ENCODE measurements at places on chromosomes 5 and 9.
A peak's percentile ranks its signal among the peaks of the same experiment; 100 is the strongest.

DNA sequence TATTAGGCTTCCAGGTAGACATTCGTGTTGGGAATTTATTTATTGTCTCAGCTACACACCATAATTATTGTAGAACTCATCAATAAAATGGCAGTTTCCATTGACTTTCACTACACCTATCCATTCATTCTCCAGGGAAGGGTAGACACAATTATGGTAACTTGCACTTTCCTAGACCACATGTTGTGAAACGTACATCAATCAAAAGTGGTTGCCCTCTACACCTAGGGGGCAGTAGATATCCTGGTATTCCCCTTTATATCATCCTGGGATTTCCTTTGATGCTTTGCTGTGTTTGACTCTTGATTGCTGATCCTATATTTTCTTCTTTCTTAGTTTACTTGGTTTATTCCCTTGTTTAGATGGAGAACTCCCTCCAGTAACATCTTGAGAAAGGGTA, 47.9 kb downstream of the ADGRV1 start:
- DNase-seq = no peak

DNA sequence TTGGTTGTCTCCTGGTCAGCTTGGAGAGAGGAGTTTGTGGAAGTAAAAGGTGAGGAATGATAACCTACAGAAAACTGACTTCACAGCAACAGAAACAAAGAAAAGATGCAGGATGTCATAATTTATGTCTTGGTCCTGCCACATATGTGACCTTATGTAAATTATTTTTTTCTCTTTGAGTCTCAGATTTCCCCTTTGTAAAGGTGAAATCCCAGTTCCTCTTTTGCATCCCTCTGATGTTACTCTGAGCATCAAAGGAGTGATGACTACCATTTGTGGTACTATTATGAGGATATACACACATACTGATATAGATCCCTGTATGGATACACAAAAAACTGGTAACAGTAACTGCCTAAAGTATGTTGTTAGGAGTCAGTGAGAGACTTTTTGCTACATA, 1.4 kb upstream of the THG1L start:
- DNase-seq = no peak

GRCh38 chr9:106020186-106020585, 325.8 kb downstream of the TMEM38B start:
- no peak for DNase-seq

- no peak for DNase-seq
These were observed 1713.5 kb upstream of the ACO1 start for GRCh38 chr9:30670805-30671562.

- no peak for DNase-seq
These were observed 219.5 kb upstream of the TMEM161B start for GRCh38 chr5:88488130-88488529.

DNA sequence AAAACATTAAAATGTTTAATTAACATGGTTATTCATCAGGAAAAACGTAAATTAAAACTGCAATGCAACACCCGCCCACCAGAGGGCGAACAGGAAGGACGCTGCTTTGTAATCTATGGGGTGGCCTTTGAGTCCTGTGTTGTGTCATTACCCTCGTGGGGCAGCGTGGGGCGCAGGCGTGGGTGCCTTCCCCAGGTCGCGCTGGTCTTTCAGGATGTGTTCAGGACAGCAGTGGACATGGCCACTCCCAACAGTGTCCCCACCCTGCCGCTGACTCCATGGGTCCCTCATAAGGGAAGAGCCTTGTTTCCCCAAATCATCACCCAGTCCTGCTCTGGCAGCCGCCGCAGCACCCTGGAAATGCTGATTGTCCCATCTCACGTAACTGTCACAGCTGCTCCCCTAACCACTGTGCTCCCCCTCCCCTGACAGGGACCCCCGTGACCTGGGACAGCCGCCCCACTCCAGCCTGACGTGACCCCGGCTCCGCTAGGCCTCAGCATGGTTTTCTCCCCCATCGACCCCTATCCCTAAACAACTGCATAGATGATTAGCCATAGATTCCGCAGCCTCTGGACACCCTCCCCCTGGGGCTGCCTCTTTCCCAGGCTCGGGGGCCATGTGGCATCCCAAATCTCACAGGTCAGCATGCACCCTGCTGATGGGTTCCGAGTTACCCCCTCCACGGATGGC, 36.4 kb downstream of the GLT6D1 start:
- peak; percentile 65 for DNase-seq

- no peak for DNase-seq
These were observed 85.0 kb downstream of the FSTL4 start for GRCh38 chr5:133527311-133527710.

- no peak for DNase-seq
These were observed 27.8 kb upstream of the GLIS3 start for GRCh38 chr9:4327504-4328191.

DNA sequence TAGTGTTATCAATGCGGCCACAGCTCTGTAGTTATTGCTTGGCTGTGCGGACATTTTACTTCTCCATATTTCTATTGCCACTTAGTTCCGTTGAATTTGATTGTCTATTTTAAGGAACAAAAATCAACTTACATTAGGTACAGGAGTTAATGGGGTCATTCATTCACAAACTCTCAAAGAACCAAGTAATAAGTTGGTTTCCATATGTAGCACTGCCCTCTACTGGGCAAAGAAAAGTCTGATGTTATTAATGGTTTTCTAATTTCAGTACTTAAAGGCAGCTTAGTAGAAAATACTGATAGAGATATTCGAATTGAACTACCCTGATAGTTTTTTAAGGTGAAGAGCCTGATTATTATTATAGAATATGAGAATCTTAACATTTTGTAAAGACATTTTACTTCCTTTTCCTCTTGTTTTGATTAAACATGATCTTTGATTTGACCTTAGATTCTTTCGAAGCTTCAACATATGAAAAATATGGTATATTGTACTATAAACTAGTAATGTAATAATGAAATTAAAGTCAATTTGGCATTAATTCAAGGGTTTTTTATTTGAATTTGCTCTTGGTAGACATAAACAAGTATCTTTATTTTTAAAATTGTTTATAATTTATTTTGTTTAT, 119.5 kb upstream of the CTNND2 start:
- peak; percentile 5 for DNase-seq

GRCh38 chr5:111935835-111936234, 178.8 kb upstream of the NREP start:
- no peak for DNase-seq

DNA sequence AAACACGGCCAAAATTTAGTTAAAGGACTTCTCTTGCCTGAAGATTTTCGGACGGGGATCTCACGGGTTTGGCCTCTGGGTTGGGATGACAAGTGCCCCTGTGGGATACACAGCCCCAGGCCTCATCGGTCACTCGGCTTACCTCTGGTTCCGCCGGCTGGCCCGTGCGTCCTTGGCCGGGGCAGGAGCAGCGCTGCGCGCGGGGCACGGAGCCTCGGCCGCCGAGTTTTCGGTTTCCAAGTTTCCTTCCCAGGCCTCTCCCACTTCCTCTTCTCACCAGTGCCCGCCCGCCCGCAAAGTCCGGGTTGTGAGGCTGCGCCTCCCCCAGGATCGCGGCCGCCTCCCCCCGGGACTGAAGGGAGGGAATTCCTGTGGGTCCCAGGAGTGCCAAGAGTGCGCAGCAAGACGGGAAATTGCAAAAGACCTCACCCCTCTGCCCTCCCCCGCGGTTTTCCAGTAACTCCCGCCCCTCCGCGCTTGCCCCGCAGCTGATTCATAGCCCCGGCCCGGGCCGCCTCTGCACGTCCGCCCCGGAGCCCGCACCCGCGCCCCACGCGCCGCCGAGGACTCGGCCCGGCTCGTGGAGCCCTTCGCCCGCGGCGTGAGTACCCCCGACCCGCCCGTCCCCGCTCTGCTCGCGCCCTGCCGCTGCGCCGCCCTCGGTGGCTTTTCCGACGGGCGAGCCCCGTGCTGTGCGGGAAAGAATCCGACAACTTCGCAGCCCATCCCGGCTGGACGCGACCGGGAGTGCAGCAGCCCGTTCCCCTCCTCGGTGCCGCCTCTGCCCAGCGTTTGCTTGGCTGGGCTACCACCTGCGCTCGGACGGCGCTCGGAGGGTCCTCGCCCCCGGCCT, at the start of gene OSMR:
TSS of gene OSMR (plus strand) at position 487 of the 853 bp plus-strand sequence. CDS start 23,033 bp downstream, outside the sequence.
- peak; percentile 95 for DNase-seq

GRCh38 chr5:94793816-94794198, 175.3 kb downstream of the SLF1 start:
- no peak for DNase-seq

DNA sequence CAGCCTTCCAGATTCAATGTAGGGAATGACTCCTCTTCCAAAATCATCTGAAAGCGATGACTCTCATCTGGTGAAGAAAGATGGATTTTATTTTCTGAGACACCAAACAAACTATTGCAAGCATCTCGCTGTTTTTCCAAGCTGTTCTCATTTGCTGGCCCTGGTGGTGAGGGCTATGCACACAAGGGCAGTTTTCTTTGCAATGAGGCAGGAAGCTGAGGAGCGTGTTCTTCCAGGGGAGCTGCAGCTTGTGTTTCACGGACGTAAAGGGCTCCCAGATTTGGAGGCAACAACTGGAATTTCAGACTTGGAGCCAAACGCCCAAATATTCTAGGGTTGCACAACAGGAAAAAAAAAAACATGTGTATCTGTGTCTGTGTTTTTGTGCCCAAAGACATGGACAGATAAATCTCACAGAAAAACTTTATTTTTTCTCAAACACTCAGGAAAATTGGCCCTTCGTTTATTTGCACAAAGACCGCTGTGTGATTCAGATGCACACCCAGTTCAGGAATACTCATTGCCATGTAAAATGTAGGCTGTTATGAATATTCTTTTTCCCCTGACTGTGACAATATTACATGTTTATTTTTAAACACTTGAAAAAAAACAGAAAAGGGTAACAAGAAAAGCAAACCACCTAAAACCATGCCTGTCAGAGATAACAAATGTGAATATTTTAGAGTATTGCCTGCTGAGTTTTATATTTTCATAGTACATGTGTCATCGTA, 151.3 kb downstream of the GAS1 start:
- no peak for DNase-seq

DNA sequence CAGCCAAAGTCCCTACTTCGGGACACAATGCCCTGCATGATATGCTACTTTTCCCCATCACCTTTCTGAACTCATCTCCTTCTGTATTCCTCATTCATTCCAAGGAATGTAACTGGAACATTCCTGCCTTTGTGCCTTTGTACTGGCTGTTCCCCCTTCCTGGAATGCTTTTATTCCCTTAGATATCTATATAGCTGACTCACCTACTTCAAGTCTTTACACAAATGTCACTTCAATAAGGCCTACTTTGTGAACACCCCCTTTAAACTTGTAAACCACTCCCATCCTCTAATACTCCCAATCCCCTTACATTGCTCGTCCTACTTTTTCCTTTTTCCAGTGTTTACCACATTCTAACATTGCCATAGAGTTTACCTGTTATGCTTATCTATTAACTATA, 2.4 kb downstream of the NOL6 start:
- no peak for DNase-seq

DNA sequence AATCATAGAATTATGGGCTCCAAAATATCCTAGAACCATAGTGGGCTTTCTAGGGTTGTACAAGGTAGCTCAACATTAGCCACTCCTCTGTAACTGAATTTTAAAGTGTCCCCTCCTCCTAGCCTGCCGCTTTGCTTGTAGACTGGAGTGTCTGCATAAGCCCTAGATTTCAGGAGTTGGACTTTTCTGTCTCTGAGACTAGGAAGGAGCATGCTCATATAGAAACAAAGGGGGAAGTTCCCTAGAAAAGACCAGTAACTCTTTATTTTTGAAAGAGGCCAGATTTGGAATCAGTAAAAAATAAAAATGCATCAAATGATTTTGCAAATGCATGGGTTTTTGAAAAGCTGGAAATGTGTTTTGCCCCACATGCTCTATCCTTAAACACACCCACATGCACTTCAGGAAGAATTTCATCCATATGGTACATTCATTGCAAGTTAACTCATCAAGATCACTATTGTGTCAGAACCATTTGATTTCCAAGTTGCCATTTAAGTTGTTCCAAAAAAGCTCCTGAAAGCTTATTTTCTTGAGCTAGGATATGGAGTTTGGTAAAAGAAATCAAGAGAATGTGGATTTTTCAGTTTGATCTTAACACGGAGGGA, 121.0 kb upstream of the NR3C1 start:
- DNase-seq = no peak

Measured in HuH-7 (cell line).